ENCODE measurements at places on chromosomes 7 and 10. TPM values are rescaled to one million over a fixed set of nuclear protein-coding genes. Genes with fewer than 3 reads are reported as not detected.
A peak's percentile ranks its signal among the peaks of the same experiment; 100 is the strongest.

Gene SNX8
- total RNA-seq = 32.3 TPM

Gene HEPACAM2
- total RNA-seq = 0.33 TPM

Gene ZNF777
- total RNA-seq = 8.5 TPM

Gene TRIL
- 8.2 TPM for total RNA-seq

Gene SEC31B
- 12.1 TPM for total RNA-seq

Gene ABCA13
- total RNA-seq = under 0.01 TPM

Gene CALHM3
- not detected for total RNA-seq

Gene HABP2
- not detected for total RNA-seq

Gene HERC4
- total RNA-seq = 43.2 TPM

Gene SFRP5
- total RNA-seq = 0.29 TPM

Gene TASOR2
- 115 TPM for total RNA-seq

DNA sequence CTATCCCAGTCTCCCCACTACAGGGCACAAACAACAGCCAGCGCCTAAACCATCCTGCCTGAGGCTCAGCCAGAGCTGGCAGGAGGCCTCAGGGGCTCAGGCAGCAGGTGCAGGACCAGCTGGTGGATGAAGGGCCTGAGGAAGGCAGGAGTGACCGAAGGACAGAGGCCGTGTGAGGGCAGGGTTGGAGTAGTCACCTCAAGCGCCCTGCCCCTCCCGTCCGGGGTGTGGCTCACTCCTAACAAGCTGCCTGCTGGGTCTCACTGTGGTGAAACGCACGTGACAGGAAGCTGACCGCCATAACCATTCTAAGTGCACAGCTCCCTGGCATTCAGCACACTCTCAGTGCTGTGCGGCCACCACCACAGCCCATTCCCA is 281.1 kb downstream of the ELFN1 start:
- DNase-seq = no peak
- H3K4me3 ChIP-seq = no peak overlapping the region
- H3K27me3 ChIP-seq = no peaks in the 10 kb centered on the region
- no peaks in the 10 kb centered on the region for H3K36me3 ChIP-seq
- H3K27ac ChIP-seq = no peak overlapping the region

DNA sequence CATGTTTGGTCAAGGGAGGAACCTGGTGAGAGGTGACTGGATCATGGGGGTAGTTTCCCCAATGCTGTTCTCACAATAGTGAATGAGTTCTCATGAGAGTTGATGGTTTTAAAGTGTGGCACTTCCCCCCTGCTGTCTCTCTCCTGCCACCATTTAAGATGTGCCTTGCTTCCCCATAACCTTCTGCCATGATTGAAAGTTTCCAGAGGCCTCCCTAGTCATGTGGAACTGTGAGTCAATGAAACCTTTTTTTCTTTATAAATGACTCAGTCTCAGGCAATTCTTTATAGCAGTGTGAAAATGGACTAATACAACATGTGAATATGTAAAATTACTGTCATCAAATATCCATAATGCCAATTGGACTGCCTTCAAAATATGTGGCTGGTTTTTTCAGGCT is 165.5 kb upstream of the TARP start:
- no peaks in the 10 kb centered on the region for H3K4me1 ChIP-seq
- DNase-seq = no peak
- no peak overlapping the region for H3K4me3 ChIP-seq
- no peaks in the 10 kb centered on the region for H3K36me3 ChIP-seq

DNA sequence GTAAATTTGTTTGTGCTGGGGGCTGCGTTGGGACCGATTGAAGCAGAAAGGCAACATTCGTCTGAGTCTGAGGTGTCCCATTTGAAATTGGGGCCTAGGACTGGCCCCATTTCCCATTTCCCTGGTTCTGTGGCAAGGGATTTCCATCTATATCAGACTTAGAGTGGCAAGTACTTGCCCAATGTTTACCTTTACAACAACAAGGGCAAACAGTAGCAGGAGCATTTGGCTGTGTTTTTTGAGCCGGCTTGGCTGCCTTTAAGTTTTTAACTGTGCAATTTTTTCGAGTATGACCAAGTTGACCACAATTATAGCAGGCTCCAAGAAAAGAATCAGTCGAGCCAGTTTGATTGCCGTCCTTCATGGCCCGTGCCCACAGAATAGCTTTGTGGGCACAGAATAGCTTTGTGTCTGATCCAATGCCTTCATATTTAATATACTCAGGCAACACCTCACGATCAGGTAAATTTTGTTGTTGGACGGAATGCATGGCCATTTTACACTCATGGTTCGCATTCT is 4.7 kb upstream of the CYP17A1 start:
- H3K27ac ChIP-seq = no peak overlapping the region
- H3K4me1 ChIP-seq = no peaks in the 10 kb centered on the region
- DNase-seq = no peak

DNA sequence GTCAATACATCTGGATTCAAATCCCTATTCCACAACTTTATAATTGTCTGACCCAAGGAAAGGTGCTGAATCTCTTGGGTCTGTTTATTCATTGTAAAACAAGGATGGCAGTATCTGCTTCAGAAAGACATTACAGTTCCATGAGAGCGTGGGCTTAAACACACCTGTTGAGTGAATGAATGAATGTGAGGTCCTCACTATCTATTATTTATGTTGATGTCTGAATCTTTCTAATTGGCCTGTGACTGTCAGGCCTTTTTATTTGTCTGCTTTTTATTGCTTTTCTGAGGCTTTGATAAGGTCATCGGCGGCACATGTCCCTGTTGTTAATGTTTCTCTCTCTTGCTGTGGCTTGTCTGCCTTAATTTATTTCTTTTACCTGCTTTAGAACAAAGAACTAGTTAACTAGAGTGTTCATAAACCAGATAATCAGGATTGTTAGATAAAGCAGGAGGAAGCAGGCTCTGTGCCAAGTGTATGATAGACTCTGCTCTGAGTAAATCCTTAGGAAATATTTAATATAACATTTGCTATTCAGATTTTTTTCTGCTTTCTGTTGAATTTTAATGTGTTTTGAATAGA is 42.3 kb upstream of the CYCS start:
- H3K27me3 ChIP-seq = no peaks in the 10 kb centered on the region

- H3K27ac ChIP-seq = no peak overlapping the region
- no peaks in the 10 kb centered on the region for H3K4me1 ChIP-seq
- H3K27me3 ChIP-seq = no peaks in the 10 kb centered on the region
- H3K4me3 ChIP-seq = no peak overlapping the region
- no peaks in the 10 kb centered on the region for H3K36me3 ChIP-seq
These were observed 450.0 kb upstream of the FZD8 start for GRCh38 chr10:36092116-36092515.

DNA sequence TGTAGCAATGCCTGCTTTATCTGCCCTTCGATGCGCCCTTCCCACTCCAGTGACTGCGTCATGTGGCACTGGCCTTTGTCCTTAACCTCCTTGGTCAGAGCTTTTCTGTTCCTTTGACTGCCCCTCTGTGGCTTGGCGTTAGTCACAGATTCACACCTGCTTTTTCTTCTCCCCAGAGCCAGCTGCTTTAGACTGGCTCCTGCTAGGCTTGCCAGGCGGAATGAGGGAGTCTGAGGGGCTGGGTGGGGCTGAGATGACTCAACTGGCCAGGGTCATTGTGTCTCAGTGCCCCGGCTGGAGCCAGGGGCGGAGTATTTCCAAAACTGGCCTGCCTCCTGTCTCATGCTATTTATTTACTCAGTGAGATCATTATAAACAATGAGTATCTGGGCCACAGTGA is 194.1 kb downstream of the EMX2 start:
- peaks cover 38% of the 10 kb centered on the region for H3K27me3 ChIP-seq
- H3K36me3 ChIP-seq = no peaks in the 10 kb centered on the region
- H3K4me3 ChIP-seq = no peak overlapping the region
- no peak for DNase-seq

DNA sequence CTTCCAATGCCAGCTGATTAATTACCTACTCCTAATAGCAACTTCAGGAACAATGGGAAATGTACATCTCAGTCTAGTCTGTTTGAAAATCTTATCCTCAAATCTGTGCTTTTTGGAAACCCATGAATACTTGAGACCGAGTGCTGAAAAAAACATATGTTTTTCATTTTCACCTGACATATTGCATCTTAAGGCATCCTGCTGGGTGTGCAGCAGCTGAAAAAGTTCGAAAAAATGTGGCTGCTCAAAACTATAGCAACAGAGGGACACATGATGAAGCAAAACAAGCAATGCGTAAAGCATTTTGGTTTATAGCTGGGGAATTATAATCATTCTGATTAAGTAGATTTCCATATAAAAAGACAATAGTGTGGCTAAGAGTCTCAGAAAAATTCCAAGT is 218.0 kb downstream of the CREB5 start:
- no peaks in the 10 kb centered on the region for H3K27me3 ChIP-seq
- DNase-seq = no peak
- no peaks in the 10 kb centered on the region for H3K36me3 ChIP-seq
- H3K4me1 ChIP-seq = no peaks in the 10 kb centered on the region

- no peaks in the 10 kb centered on the region for H3K27me3 ChIP-seq
- no peak for DNase-seq
- no peaks in the 10 kb centered on the region for H3K4me1 ChIP-seq
- no peaks in the 10 kb centered on the region for H3K36me3 ChIP-seq
- no peak overlapping the region for H3K27ac ChIP-seq
These were observed 127.8 kb upstream of the BTBD16 start for GRCh38 chr10:122143238-122143841.

GRCh38 chr7:71470326-71470725 is 338.4 kb downstream of the GALNT17 start:
- H3K27ac ChIP-seq = no peak overlapping the region
- H3K27me3 ChIP-seq = no peaks in the 10 kb centered on the region
- DNase-seq = no peak
- H3K4me1 ChIP-seq = no peaks in the 10 kb centered on the region

- DNase-seq = no peak
- no peaks in the 10 kb centered on the region for H3K27me3 ChIP-seq
- H3K36me3 ChIP-seq = no peaks in the 10 kb centered on the region
- H3K4me3 ChIP-seq = no peak overlapping the region
- no peaks in the 10 kb centered on the region for H3K4me1 ChIP-seq
- no peak overlapping the region for H3K27ac ChIP-seq
These were observed 18.0 kb downstream of the MACC1 start for GRCh38 chr7:20199015-20199737.

- no peak overlapping the region for H3K4me3 ChIP-seq
- H3K4me1 ChIP-seq = no peaks in the 10 kb centered on the region
- DNase-seq = no peak
- no peaks in the 10 kb centered on the region for H3K27me3 ChIP-seq
- H3K27ac ChIP-seq = no peak overlapping the region
- H3K36me3 ChIP-seq = no peaks in the 10 kb centered on the region
These were observed 4.8 kb downstream of the CRPPA start for GRCh38 chr7:16416289-16417282.

DNA sequence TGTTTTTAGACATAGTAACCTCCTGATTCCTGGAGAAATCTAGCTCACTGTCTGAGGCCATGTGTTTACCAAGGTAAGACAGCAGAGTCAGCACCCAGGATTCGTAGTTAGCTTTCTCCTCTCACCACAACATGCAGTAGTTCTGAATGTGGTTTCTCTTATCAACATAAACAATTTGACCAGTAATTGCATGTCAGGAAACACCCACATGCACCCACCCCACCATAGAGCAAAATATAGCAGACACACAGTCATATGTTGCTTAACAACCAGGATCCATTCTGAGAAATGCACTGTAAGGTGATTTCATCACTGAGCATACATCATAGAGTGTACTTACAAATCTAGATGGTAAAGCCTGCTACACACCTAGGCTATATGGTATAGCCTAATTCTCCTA is 1004.0 kb downstream of the ANKRD7 start:
- H3K36me3 ChIP-seq = no peaks in the 10 kb centered on the region
- no peak overlapping the region for H3K27ac ChIP-seq
- H3K4me3 ChIP-seq = no peak overlapping the region
- no peaks in the 10 kb centered on the region for H3K4me1 ChIP-seq
- DNase-seq = no peak
- H3K27me3 ChIP-seq = no peaks in the 10 kb centered on the region

DNA sequence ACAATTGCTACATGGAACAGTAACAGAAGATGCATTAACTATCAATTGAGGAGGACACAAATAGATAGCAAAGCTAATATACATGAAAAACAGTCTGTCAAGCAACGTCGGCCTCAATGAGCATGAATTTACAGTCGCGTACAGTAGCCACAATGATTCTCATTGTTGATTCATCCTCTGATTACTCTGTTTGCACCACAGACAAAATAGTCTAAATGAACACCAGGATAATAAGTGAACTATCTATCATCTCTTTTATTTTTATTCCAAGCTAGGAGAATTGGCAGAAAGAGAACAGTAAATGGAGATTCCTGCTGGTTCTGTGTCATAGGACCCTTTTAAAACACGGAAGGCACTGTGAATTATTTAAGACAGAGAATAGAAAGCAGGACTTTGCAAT is 108.5 kb downstream of the EVX1 start:
- no peaks in the 10 kb centered on the region for H3K27me3 ChIP-seq
- no peaks in the 10 kb centered on the region for H3K4me1 ChIP-seq
- no peaks in the 10 kb centered on the region for H3K36me3 ChIP-seq
- DNase-seq = no peak

DNA sequence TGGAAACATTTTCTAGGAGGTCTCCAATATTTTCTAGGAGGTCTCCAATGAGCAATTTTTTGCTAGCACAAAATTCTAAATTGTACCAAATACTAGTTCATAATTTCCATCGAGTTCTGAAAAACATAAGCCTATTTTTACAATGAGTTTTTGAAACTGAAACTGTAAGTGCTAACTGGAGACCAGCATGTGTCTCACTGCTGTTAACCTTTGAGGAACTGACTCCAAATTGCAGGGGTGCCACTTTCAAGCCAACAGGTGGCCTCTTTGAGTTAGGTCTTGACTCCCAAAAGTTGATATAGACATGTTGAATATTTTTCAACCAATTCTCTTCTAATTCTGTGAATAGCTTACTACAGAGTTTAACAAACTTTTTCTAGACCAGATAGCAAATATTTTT is 58.8 kb downstream of the CAV1 start:
- peak overlapping the region; percentile 35 for H3K27ac ChIP-seq
- H3K27me3 ChIP-seq = no peaks in the 10 kb centered on the region
- H3K4me1 ChIP-seq = no peaks in the 10 kb centered on the region
- no peak for DNase-seq

DNA sequence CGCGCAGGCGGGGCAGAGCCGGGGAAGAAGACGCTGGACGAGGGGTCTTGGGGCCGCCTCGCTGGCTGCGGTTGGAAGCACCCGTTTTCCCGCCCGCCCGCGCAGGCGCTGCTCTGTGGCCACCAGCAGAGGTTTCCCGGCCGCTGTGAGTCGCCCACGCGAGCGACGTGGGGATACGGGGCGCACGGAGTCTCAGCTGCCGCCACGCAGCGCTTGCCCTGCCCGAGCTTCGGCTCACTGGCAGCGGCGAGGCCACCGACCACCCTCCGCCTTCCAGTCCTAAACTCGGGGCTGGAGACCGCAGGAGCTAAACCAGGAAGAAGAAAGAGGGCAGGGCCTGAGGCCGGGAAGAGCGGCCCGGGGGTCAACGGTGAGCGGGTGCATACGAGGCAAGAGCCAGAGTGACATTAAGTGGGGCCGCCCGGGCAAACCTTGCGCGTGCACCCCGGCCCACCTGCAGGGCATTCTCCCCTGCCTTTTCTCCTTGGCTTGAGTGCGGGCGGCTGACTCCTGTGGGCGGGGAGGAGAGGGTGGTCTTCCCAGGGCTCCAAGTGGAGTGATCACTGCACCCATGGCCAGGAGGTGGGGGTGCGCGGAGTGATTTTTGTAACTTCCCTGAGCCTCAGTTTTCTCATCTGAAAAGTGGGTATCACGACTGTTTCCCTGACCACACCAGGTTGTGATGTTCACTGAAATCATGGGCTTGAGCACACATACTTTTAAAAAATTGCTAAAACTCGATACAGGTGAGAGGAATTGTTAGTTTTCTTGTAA is 7.1 kb upstream of the EMX2 start:
- H3K4me3 ChIP-seq = peak overlapping the region; percentile 71
- H3K36me3 ChIP-seq = no peaks in the 10 kb centered on the region
- H3K4me1 ChIP-seq = peaks cover 15% of the 10 kb centered on the region

- H3K27ac ChIP-seq = no peak overlapping the region
- H3K4me1 ChIP-seq = no peaks in the 10 kb centered on the region
- DNase-seq = no peak
These were observed 551 bp downstream of the KCND2 start for GRCh38 chr7:120273476-120273975.
